ENCODE measurements at places on chromosomes 6 and 20.

DNA sequence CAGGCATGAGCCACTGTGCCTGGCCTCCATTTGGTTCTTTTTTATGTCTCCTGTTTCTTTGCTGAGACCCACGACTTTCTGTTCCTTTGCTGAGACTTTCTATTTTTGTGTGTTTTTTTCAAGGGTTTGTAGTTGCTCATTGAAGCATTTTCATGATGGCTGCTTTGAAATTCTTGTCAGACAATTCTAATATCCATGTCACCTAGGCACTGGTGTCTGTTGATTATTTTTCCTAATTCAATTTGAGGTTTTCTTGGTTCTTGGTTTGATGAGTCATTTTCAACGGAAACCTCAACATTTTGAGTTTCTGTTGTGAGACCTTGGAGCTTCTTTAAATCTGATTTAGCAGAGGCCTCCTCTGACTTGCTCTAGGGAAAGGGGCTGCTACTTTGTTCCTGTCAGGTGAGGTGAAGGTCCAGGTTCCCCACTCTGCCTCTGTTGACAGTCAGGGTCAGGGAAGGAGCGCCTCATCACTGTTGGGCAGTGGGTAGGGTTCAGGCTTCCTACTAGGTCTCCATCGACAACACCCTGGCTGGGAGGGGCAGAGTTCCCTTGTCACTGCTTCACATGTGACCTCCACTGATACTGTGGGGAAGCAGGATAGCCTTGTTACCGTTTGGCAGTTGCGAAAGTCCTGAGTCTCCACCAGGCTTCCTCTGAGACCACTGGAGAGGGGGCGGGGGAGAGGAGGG lies 67.2 kb upstream of the RNF24 start:
- DNase-seq: no peak

- no peak for DNase-seq
These were observed 63.5 kb downstream of the TRMT6 start for GRCh38 chr20:5886788-5887187.

DNA sequence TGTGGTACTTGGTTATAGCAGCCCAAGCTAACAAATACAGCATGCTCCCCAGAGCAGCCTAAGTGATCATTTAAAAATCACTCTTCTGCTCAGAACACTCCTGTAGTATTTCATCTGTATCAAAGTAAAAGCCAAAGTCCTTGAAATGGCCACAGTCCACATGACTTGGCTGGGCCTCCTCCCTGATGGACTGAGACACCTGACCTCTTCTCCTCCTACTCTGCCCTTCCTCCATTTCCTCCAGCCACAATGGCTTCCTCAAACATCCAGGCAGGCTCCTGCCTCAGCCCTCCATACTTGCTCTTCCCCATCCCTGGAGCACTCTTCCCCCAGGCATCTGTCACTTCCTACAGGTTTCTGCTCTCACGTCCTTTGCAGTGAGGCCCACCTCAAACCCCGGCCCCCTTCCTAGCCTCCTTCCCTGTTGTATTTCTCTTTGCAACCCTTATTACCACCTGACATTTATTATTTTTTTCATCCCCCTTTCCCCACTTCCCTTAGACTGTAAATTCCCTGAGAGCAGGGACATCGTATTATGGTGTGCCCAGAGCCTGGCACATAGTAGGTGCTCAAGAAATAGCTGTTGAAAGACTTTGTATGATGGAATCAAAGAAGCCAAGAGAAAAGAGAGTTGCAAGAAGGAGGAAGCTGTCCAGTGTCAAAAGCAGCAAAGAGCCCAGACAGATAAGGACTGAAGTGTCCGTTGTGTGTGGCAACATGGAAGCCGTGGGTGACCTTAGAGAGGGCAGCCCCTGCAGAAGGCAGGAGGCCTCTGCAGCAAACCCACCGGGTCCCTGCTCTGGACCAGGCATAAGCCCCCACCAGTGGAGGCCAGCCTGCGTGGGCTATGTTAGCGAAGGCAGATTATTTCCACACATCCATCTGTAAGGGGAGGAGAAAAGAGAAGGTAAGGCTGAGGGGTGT lies 87.5 kb downstream of the TRERF1 start:
- no peak for DNase-seq

GRCh38 chr20:6632187-6632586 lies 135.3 kb upstream of the BMP2 start:
- DNase-seq: no peak

DNA sequence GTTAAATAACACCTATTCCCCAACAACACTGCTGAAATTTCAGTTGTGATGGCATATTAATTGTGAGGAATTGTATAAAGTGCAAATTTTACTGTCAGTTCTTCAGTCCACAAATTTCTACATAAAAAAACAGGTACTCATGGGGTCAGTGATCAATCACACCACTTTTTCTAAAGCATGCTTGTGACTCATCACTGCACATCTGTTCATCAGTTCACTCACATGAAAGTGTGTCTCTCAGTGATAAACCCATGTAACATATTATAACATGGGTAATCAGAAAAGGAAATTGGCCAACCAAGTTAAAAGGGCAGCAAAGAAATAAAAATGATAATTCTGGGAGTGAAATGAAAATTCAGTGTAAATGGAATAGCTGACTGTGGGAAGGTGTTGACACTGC lies 234.7 kb upstream of the FKBP1C start:
- DNase-seq: no peak

GRCh38 chr20:17683218-17684076 lies 1.4 kb upstream of the RRBP1 start:
- no peak for DNase-seq

DNA sequence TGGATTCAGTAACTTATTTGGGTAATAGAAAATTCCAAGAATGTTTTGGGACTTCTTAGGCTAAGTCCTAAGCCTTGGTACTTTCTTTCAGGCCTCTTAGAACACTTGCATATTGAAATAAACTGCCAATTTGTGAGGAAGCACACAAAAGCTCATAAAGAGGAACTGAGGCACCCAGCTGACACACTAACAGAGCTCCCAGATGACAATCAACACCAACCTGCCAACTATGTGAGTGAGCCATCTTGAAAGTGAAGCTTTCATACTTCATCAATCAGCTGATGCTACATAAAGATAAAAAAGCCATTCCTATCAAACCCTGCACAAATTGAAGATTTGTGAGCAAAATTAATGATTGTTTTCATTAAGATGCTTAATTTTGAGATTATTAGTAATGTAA lies 832.5 kb upstream of the EPHA7 start:
- DNase-seq: no peak

- no peak for DNase-seq
These were observed 8.6 kb downstream of the MAN1A1 start for GRCh38 chr6:119340796-119341487.

GRCh38 chr20:58712151-58712791 lies 19.7 kb downstream of the NPEPL1 start:
- peak; percentile 25 for DNase-seq

DNA sequence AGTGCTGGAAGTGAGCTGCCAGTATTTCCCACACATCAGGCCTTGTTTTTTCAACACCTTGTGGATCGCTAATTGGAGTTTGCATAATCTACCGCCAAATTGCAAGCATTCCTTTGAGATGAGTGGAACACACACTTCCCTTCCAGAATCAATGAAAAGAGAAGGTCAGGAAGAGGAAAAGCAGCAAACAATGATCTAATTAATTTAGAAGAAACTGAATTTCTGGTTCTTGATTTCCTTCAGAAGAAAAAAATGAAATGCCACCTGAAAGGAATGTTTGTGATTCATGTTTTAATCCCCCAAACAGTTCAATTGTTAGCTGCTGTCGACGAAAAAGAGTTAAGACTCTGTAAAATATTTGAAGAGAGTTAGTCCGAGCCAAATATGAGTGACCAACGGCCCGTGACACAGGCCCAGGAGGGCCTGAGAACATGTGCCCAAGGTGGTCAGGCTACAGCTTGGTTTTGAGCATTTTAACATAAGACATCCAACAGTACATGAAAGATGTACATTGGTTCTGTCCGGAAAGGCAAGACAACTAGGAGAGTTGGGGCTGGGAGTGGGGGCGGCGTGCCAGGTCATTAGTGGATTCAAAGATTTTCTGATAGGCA lies 182.3 kb downstream of the MTFR2 start:
- no peak for DNase-seq

DNA sequence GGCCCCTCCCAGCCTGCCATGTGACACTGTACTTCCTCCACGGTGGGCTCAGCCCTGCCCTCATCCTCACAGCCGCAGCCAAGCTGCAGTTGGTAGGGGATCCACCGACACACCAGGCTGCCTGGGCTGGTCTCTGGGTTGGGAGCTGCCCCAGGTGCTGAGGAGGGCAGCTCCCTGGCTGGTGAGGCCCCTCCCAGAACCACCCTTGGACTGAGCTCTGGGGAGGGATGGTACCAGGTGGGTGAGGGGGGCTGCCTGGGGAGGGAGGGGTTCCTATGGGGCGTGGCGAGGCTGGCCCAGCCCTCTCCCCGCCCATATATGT lies 185 bp upstream of the TNFRSF6B start:
- no peak for DNase-seq

DNA sequence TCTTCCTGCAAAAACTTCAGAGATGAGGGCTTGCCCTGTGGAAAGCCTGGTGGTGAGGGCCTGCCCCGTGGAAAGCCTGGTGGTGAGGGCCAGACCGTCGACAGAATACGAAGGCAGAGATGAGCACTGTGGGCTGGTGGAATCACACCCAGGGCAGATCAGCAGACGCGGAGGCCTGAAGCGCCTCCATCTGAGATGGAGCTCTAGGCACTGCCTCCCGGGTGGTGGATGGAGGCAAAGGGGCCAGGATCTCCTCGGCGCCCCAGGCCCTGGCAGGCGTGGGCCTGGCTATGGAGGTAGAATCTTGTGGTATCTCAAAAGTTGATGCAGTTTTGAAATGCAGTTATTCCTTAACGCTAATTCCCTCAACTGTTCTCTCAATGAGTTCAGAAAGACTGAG lies 104.8 kb downstream of the PSMB1 start:
- no peak for DNase-seq

DNA sequence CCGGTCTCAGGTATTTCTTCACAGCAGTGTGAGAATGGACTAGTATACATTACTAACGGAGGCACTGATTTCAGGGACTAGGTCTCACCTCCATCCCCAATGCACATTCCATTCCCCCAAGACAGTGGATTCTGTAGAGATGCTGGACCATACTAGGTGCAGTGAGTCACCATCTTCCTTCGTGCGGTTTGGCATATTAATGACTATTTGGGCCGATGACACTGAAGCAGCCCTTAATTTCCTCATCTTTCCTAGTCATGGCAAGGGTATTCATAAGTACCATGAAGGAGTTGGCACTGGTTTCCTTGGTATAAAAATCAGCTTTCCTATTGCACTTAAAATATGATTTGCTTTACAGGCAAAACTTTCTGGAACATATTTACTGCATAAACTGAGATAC lies 121.4 kb upstream of the TRAF3IP2 start:
- DNase-seq: no peak

DNA sequence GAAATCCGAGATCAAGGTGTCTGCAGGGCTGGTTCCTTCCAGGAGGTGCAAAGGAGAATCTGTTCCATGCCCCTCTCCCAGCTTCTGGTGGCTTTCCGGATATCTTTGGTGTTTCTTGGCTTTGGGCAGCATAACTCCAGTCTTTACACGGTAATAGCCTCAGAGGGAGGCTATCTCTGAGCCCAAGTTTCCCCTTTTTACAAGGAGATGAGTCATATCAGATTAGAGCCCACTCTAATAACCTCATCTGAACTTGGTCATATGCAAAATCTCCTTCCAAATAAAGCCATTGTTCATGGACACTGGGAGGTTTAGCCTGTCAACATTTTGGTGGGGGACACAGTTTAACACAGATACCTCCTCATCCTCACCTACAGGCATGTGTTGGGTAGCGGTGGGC lies 213.7 kb downstream of the ATXN1 start:
- no peak for DNase-seq

- no peak for DNase-seq
These were observed 17.7 kb upstream of the BCLAF1 start for GRCh38 chr6:136307351-136307750.

DNA sequence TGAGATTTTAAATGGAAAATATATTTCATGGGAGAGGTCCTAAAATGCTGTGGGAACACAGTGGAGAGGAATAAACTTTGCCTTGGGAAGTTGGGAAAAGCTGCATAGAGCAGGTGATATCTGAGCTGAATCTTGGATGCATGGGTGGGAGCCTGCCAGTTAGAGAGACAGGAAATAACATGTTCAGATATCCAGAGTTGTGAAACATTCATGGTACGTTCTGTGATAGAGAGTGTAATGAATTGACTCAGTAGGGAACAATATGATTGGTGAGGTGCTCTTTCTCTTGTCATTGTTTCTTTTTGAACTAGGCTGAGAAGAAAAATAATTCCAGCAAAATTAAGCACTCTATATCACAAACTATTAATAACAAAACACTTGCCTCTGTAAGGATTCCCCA lies 72.8 kb downstream of the RPS12 start:
- no peak for DNase-seq

GRCh38 chr20:9348747-9349146 lies 165.6 kb upstream of the LAMP5 start:
- DNase-seq: no peak

GRCh38 chr6:102127253-102127652 lies 733.7 kb downstream of the GRIK2 start:
- DNase-seq: no peak

DNA sequence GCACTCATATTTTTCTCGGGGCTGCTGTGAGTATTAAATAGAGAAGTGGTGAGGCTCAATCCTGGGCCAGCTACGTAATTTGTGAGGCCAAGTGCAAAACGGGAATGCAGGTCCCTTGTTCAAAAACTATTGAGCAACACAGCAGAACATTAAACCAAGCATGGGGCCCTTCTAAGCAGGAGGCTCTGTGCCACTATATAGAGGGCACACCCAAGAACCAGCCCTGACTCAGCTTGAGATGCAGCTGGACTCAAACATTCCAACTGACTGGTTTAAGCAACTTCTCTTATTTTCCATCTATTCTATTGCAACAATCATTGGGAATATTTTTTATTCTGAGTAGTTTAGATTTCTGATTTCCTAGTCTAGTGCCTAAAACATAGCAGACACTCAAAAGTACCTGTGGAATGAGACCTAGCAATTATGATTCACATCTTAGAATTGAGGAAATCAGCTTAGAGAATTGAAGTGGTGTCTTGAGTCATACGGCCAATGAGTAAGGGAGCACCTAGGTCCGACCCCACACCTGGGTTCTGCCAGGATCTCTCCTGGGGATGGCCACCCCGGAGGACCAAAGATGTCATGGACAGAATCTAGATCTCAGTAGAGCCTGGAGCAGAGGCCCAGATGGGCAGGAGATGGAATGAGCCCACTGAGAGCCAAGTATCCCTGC lies 1.3 kb downstream of the SIRPB2 start:
- no peak for DNase-seq

DNA sequence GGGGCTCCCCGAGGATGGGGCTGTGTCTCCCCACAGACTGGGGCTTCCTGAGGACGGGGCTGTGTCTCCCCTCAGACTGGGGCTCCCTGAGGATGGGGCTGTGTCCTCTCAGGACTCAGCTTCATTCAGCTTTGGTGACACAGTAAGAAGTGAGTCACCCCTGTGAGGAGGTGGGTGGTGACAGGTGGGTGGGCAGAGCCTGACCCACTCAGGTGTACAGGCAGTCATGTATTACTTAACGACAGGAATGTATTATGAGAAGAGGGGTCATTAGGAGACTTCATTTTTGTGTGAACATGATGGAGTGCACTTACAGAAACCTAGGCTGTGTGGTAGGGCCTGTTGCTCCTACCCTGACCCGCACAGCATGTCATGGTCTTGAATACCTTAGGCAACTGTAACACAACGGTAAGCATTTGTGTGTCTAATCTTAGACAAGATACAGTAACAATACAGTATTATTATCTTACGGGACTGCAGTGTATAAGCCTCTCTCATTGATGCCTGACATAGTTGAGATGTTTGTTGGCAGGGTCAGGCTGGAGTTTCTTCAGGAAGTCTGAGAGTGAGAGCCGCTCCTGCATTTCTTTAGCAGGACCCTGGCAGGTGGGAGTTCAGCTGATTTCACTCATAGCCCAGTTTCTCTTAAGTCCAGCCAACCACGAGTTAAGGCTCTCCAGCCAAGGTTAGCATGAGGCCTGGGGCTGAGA lies 10.9 kb upstream of the PGC start:
- no peak for DNase-seq
